ENCODE measurements at places on chromosomes 12 and 14.

GRCh38 chr12:5268424-5269210, 163.3 kb upstream of the NTF3 start:
- DNase-seq = no peak

DNA sequence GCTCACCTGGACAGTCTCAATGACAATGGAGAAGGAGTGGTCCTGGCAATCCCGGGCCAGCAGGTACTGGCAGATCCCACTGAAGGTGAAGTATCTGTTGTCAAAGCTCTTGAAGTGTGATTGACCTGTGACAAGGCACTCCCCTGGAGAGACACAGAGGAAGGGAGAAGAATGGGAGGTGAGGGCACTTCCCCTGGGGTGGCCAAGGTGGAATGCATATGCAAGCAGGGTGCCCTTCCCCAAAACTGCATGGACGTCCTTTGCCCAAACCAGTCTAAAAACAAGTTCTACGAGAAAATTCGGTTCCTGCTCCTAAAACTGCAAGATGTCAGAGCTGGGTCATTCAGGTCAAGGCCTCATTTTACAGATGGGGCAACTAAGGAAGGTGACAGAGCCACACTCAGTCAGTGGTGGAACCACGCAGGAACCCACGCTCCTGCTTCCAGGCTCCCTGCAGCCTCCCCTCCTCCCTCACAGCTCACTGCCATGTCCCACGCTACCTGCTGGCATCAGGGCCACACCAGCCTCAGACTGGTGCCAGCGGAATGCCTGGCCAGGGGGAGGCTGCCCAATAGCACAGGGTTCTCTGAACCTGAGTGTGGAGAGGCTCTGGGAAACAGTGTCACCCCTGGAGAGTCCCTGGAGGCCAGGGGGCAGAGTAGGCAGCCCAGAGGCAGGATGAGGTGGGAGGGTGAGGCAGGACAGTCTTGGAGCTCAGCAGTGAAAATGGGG, 59.2 kb downstream of the VWF start:
- no peak for DNase-seq

DNA sequence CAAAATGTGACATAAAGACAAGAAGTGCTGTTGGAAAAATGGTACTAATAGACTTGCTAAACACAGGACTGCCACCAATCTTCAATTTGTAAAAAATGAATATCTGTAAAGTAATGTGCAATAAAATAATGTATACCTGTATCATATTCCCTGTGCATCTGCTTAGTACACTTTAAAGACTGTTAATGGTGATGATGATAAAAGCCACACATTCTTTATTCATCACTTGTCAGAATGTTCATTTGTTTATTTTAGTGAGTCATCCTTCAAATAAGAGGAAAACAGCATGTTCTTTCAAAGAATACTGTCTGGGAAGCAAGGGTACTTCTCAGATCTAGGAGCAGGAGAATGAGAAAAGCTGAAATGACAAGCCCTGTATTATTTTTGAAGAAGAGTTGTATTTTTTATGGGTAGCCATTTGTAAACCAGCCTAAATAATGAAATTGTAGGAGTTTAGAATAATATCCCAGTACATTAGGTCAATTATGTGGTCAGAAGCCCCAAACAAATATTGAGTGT, 78.3 kb upstream of the PSMA6 start:
- DNase-seq = no peak

DNA sequence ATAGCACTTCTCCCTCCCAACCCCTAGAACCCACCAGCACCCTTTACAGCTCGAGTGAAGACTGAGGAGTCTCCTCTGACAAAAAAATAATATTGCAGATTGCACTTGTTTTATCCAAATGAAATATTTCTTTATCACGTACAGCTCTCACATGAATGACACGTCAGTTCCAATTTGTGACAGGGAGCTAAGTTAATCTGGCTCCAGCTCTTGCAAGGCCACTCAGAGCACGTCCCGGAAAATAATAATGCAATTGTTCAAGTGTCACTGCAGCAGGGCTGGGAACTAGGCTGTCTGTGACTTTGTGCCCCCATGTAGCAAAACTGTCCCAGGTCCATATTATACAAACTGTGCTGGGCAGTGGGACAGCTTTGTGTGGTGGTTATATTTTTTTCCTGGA, 539.6 kb downstream of the VRK1 start:
- no peak for DNase-seq

GRCh38 chr12:89349814-89350213, 2.5 kb downstream of the DUSP6 start:
- no peak for DNase-seq

DNA sequence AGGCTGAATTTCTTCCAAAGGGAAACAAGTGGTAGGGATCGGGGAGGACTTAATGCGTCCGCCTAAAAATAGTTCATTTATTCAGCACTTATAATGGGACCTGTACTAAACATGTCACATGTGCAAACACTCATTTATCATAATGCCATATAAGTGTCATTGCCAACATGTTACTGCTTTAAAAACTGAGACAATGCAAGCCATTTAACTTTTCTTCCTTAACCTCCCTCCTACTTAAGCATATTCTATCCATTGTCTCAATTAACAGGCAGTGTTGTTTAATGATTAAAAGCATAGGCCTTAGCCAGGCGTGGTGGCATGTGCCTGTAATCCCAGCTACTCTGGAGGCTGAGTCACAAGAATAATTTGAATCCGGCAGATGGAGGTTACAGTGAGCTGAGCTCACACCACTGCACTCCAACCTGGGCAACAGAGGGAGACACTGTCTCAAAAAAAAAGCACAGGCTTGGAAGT, 13.5 kb upstream of the SCFD1 start:
- no peak for DNase-seq

DNA sequence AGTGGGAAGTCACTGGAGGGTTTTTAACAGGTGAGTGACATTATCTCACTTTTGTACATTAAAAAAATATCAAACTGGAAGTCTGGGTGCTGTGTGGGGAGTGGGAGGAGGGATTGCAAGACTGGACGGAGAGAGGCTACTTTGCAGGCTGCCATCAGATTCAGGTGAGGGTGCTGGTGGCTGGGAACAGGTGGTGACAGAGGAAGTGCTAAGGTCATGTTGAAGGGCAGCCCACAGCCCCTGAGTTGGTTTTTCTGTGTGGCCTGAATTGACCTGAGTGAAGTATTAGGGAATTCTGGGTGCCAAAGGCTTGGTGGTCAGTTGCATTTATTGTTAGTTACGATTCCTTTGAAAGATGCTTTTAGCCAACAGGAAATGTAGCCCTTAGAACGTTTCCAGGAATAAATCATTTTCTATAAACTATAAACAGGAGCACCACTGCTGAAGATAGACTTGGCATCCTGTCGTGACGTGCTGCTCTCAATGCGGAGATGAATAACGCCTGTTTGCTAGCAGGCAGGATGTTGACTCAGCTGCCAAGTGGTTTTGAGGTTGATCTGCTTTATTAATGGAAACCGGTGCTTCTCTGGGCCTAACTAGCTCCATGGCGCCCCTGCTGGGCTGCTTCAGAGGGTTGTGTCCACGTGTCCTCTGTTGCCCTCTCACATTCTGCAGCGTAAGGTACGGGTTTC, 707.5 kb upstream of the TMEM132C start:
- DNase-seq = no peak

DNA sequence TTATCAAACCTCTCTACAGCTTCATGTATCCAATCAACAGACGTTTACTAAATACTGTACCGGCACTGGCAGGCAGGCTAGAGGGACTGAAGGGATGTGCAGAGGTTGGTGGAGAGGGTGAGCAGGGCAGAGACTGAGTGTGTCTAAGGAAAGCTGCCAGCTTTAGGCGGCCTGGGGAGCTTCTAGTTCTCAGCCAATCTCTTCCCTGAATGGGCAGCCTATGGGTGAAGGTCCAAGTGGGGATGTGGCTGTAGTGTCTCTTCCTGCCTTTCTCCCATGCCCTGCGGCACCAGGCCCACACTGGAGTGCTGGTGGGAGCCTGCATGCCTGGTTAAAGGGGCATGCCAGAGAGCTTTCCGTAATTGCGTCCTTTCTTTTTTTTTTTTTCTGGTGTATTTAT, 239.8 kb downstream of the CACNA1C start:
- DNase-seq = no peak

- no peak for DNase-seq
Observed at GRCh38 chr12:95574799-95575452, 23.6 kb upstream of the USP44 start.

DNA sequence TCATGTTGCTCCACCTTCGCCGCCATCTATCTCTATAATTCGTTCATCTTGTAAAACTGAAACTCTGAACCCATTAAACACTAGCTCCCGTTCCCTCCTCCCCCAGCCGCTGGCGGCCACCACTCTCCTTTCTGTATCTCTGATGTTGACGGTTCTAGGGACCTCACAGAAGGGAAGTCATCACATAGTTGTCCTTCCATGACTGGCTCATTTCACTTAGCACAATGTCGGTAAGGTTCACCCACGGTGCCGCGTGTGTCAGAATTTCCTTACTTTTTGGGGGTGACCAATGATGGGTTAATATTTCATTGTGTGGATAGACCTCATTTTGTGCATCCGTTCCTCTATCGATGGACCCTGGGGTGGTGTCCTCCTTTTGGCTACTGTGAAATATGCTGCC, 2.0 kb upstream of the CACNA2D4 start:
- DNase-seq = no peak

DNA sequence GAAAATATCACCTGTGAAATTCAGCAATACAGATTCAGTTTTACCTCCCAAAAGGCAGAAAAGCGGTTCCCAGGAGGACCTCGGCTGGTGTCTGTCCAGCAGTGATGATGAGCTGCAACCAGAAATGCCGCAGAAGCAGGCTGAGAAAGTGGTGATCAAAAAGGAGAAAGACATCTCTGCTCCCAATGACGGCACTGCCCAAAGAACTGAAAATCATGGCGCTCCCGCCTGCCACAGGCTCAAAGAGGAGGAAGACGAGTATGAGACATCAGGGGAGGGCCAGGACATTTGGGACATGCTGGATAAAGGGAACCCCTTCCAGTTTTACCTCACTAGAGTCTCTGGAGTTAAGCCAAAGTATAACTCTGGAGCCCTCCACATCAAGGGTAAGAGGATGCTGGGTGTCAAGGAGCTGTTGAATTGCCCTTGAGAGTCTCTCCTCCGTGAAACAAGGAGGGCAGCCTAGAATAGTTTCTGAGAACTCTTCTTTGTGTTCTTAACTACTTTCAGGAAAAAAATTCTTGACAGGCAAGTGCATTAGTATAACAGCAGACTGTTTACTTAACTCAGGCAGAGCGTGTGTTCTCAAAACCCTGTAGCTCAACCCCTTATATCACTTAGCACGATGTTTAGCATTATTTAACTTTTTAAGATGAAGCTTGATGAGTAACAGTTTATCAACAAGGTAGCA, 7.7 kb downstream of the TDP1 start:
- DNase-seq = no peak

DNA sequence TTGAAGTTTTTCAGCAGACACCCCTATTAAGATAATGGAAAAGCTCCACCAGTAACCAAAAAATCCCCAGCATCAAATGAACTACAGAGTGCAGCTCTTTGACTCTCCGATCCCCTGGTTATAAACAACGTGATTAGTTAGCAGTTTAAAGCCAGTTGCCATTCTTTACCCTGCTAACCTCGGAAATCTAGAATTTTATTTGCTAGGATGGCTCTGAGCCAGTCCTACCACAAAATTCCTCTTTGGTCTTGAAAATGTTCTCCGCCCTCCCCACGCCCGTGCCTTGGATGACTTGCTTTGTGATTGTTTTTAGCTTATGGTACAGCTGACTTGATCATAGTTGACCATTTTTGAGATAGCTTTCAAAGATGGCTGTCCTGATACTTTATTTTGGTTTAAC, 1.2 kb downstream of the KLHDC2 start:
- DNase-seq = no peak

All from stimulated activated CD8-positive, alpha-beta memory T cell treated with anti-CD3 and anti-CD28 coated beads, Interleukin-15, amount 100 ng/mL, for 4 hours (primary cell).